H1 (cell line): ENCODE measurements at places on chromosomes 1 and 21.
A peak's percentile ranks its signal among the peaks of the same experiment; 100 is the strongest.

DNA sequence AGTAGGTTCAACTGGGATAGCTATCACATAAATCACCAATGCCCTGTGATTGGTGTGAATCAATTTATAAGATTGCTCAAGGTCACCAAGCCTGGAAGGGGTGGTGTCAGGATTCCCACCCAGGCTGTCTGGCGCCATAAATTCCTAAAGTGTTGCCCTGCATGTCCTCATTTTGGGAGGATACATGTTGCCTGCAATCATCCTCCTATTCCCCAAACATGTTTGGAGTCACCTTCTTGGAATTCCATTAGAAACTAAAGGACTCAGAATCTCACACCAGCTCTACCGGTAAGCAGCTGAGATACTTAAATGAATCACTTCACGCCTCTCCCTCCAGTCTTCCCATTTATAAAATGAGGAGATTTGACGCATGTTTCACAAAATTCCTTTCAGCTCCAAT is 54.1 kb upstream of the SLC45A1 start:
- no peak for DNase-seq
- no peaks in the 10 kb centered on the region for H3K27me3 ChIP-seq
- no peak overlapping the region for H3K4me3 ChIP-seq
- H3K27ac ChIP-seq, result no peak overlapping the region
- H3K4me1 ChIP-seq, result peaks cover 13% of the 10 kb centered on the region
- H3K36me3 ChIP-seq, result no peaks in the 10 kb centered on the region

DNA sequence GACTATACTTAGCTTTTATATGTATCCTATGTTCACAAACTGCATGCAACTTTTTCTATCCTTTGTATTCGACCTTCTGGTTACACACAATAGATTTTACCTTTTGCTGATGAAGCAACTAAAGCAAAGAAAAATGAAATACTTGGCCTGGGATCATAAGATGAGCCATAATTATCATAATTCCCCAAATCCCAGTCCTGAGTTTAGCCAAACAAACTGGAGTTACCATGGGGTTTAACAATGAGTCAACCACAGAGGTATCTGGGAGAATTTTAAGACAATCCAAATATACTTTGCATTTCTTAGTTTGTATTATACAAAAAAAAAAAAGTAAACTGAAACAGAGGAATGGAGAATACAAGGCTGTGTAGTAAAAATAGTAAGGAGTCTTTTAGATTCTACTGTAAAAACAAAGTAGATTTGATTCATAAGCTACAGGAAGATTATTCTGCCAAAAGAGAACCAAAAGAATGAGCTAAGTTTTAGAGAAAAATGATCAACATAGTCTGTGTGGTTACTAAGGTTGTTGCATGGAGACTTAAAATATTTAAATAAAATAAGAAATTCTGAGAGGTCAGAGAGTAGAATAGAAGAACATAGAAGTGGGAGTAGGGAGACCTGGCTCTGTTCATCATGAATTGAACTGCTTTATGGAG is 60.4 kb upstream of the GORAB start:
- no peaks in the 10 kb centered on the region for H3K4me1 ChIP-seq
- H3K36me3 ChIP-seq, result no peaks in the 10 kb centered on the region
- no peaks in the 10 kb centered on the region for H3K27me3 ChIP-seq
- no peak for DNase-seq

DNA sequence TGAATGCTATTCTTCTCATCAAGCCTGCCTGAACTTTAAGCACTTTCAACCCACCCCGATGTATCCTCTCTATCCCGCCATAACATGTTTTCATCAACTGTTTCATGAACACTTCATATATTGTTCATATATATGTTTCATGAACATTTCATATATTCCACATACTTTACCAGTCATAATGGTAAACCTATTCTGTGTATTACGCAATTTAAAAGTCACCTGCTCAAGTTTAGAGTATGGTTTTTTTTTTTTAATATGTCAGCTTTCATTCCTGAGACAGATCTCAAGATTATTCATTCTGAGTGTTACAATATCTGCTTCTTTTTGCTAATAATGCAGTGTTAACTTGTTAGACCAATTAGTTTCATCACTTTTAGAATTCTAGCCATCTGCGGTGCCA is 140.7 kb downstream of the SIPA1L2 start:
- H3K4me3 ChIP-seq, result no peak overlapping the region
- H3K27ac ChIP-seq, result no peak overlapping the region
- no peaks in the 10 kb centered on the region for H3K27me3 ChIP-seq
- no peak for DNase-seq
- no peaks in the 10 kb centered on the region for H3K4me1 ChIP-seq

GRCh38 chr1:228961511-228961910 is 226.2 kb downstream of the RHOU start:
- H3K27ac ChIP-seq, result no peak overlapping the region
- no peaks in the 10 kb centered on the region for H3K27me3 ChIP-seq
- H3K36me3 ChIP-seq, result no peaks in the 10 kb centered on the region
- DNase-seq, result no peak
- no peaks in the 10 kb centered on the region; the same call in 1 of the 2 replicates for H3K4me1 ChIP-seq

DNA sequence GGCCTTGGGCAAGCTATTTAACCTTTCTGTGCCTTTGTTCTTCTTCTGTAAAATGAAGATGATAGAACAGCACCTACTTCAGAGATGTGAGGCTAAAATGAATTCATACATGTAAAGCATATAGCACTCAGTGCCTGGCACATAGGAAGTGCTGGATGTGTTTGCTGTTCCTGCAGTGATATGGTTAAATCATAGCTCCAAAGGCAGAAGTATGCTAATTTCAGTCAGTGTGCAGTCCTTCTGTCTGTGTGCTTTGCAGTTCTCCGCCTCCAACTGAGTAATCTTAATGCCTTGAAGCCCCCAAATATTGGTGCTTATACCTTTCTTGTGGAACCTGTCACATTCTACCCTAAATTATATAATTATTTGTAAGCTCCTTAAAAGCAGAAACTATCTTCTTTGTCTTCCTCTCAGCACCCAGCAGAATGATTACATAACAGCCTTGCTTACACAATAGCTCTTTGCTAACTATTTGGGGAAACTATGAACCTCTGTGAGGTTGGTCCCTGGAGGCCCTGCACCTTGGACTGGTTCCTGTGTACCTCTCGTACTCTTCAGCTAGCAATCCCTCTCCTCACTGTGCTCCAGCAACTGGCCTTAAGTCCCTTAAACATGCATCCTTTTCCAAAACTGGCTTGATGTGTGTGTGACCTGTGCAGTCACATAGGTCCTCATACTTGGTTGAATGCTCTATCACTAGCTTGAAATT is 57.0 kb upstream of the CACYBP start:
- no peak overlapping the region for H3K4me3 ChIP-seq
- no peak for DNase-seq
- H3K36me3 ChIP-seq, result peaks cover 32% of the 10 kb centered on the region; the same call in 1 of the 2 replicates
- H3K27ac ChIP-seq, result no peak overlapping the region
- H3K27me3 ChIP-seq, result no peaks in the 10 kb centered on the region
- no peaks in the 10 kb centered on the region for H3K4me1 ChIP-seq

GRCh38 chr1:110630839-110631663 is 24.9 kb upstream of the KCNA2 start:
- no peaks in the 10 kb centered on the region for H3K27me3 ChIP-seq
- H3K27ac ChIP-seq, result no peak overlapping the region
- no peaks in the 10 kb centered on the region for H3K36me3 ChIP-seq
- peak; percentile 54 for DNase-seq
- no peak overlapping the region for H3K4me3 ChIP-seq
- H3K4me1 ChIP-seq, result no peaks in the 10 kb centered on the region

DNA sequence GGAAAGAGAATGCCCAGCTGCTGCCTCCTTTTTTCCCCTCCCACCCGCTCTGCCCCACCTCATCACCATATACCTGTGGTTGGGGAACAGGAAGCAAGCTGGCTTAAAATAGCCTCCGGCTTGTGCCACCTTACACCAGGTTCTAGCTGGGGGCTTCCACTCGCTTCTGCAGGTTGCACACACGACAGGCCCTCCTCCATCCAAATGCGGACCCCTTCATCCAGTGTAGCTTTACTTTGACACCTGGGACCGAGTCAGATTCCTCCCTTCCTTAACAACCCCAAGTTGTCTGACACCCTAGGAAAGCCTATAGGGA is 14.6 kb downstream of the BLACAT1 start:
- no peak overlapping the region; the same call in 1 of the 2 replicates for H3K4me3 ChIP-seq
- H3K36me3 ChIP-seq, result no peaks in the 10 kb centered on the region
- no peak for DNase-seq
- H3K27me3 ChIP-seq, result 0 out of 2 replicates have a peak, but pooled peaks cover 7% of the 10 kb centered on the region
- H3K4me1 ChIP-seq, result peaks cover 63% of the 10 kb centered on the region
- no peak overlapping the region for H3K27ac ChIP-seq

- H3K27ac ChIP-seq, result no peak overlapping the region
- no peaks in the 10 kb centered on the region for H3K36me3 ChIP-seq
- H3K4me1 ChIP-seq, result no peaks in the 10 kb centered on the region
- H3K27me3 ChIP-seq, result no peaks in the 10 kb centered on the region
- no peak overlapping the region for H3K4me3 ChIP-seq
These were observed 28.9 kb upstream of the VAV3 start for GRCh38 chr1:107993920-107994319.

- no peak overlapping the region for H3K4me3 ChIP-seq
- peaks cover 17% of the 10 kb centered on the region for H3K4me1 ChIP-seq
- no peaks in the 10 kb centered on the region for H3K36me3 ChIP-seq
- no peak overlapping the region for H3K27ac ChIP-seq
- no peak for DNase-seq
These were observed 92.1 kb upstream of the POU3F1 start for GRCh38 chr1:38138498-38139233.

DNA sequence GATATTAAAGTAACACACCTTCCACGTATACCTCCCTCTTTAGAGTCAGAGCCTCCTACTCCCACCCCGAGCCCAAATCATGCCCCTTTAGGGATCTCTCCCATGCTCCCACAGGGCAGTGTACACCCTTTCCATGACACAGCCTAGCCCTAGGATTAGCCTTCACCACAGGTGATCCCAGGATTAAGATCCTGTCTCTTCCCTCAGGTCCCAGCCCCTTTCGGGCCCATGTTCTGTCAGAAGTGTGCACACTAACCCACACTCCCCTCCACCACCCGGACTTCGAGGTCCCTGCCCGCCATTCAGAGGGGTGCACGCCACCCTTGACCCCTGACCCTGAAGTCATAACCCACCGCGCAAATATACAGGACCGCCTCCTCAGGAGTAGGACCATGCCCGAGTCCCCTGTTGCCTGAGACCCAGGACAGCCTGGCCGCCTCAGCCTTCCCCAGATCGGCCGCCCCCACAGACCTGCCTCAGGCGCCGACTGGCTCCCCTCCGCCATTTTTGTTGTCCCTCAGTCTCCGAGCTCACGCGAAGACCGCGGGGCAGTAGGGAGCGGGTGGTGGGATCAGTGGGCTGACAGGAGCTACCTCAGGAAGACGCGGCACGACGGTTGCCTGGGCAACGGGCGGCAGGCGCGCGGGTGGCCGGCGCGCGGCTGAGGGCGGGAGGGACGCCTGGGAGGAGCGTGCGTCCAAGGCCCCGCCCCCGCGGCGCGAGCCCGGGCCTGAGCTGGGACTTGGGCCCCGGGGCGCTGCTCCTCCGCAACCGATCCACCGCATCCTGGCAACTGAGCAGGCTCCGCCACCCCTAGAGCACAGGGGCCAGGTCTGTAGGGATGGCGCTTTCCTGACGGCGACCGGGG is at the start of gene AGBL4:
Gene AGBL4 (minus strand): TSS at position 663 of the 868 bp plus-strand sequence.
- no peaks in the 10 kb centered on the region for H3K36me3 ChIP-seq
- H3K27me3 ChIP-seq, result peaks cover 6% of the 10 kb centered on the region
- no peaks in the 10 kb centered on the region for H3K4me1 ChIP-seq
- no peak within 1 kb of the TSS for H3K27ac ChIP-seq
- H3K4me3 ChIP-seq, result peak within 1 kb of the TSS; percentile 40

DNA sequence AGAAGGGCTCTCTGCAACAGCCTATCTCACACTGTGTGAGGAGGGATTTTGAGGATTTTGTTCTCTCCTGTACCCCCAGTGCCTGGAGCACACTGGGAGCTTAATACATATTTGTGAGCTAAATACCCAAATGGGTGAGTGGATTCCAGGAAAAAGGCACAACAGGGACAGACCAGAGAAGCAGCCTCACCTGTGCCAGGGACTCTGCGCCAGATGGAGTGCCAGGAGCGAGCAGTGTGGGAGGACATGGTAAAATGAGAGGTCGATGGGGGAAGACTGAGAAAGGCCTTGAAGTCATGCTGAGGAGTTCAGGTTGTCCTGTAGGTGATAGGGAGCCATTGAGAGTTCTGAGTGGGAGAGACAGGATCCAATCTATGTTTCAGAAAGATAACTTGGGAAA is 11.0 kb upstream of the KCNA2 start:
- no peak overlapping the region for H3K27ac ChIP-seq
- H3K4me3 ChIP-seq, result no peak overlapping the region

GRCh38 chr1:156750711-156751450 is 594 bp downstream of the HDGF start:
- no peaks in the 10 kb centered on the region for H3K27me3 ChIP-seq
- no peaks in the 10 kb centered on the region for H3K36me3 ChIP-seq
- H3K4me3 ChIP-seq, result peak overlapping the region; percentile 100
- H3K4me1 ChIP-seq, result peaks cover 31% of the 10 kb centered on the region
- DNase-seq, result peak; percentile 72

DNA sequence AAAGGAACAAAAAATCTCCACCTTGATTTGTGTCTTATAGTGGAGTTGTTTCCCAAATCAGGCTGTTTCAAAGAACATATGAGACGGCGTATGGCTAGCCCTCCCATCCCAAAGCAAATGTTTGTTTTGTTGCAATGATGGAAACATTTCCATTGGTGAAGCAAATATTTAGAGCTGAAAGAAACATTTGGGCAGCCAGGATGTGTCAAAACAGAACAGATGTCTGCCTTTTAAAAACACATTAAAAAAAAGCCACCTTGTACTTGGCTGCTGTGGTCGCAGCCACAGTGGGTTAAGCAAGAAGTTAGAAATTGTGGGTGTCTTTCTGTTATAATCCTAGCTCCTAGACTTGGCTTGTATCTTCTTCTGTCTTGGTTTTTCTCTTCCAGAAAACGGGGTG is 116.3 kb downstream of the PEX14 start:
- DNase-seq, result no peak
- H3K36me3 ChIP-seq, result no peaks in the 10 kb centered on the region
- no peak overlapping the region for H3K27ac ChIP-seq

DNA sequence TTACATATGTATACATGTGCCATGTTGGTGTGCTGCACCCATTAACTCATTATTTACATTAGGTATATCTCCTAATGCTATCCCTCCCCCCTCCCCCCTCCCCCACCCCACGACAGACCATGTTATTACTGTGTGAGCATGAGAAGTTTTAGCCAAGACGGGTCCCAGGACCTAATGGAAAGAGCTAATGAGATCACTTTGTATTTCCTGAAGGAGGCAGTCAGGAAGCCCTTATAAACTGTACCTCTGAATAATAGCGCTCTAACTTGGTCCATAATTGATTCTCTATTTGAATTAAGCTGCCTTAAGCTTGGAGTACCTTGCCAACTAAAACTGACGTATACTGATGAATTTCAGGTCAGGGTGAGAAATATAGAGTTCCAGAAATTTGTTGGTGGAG is 4.1 kb upstream of the NEGR1 start:
- no peaks in the 10 kb centered on the region for H3K36me3 ChIP-seq
- no peak overlapping the region for H3K4me3 ChIP-seq
- H3K4me1 ChIP-seq, result no peaks in the 10 kb centered on the region

GRCh38 chr1:231867607-231868006 is 241.0 kb downstream of the DISC1 start:
- H3K4me1 ChIP-seq, result peaks cover 8% of the 10 kb centered on the region
- DNase-seq, result no peak
- H3K4me3 ChIP-seq, result no peak overlapping the region
- no peaks in the 10 kb centered on the region for H3K27me3 ChIP-seq

GRCh38 chr1:30403726-30404125 is 319.7 kb downstream of the MATN1 start:
- no peaks in the 10 kb centered on the region for H3K27me3 ChIP-seq
- DNase-seq, result no peak
- no peaks in the 10 kb centered on the region for H3K36me3 ChIP-seq
- H3K27ac ChIP-seq, result no peak overlapping the region

- no peak for DNase-seq
- H3K36me3 ChIP-seq, result no peaks in the 10 kb centered on the region
- H3K4me3 ChIP-seq, result no peak overlapping the region
- no peaks in the 10 kb centered on the region for H3K27me3 ChIP-seq
- peaks cover 18% of the 10 kb centered on the region for H3K4me1 ChIP-seq
These were observed 61.3 kb downstream of the OVGP1 start for GRCh38 chr1:111366256-111366655.
